ENCODE measurements at places on chromosomes 6 and 20.

DNA sequence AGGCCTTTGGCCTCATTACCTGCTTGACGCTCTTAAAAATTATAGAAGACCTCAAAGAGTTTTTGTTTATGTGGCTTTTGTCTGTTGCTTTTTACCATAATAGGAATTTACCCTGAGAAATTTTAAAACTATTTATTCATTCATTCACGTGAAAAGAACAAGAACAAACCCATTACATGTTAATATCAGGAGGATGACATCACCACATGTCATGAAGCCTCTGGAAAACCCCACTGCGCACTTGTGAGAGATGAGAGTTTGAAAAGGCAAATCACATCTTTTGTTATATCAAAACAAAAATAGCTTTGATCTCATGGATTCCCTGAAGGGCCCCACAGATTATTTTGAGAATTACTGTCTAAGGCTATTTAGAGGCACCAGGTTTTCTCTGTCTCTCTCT, 61.3 kb upstream of the EYA2 start:
- H3K4me1 ChIP-seq, result no peaks in the 10 kb centered on the region
- no peak overlapping the region for H3K27ac ChIP-seq
- H3K36me3 ChIP-seq, result no peaks in the 10 kb centered on the region

- H3K27ac ChIP-seq, result no peak overlapping the region
- H3K27me3 ChIP-seq, result no peaks in the 10 kb centered on the region
- H3K36me3 ChIP-seq, result no peaks in the 10 kb centered on the region
- H3K4me3 ChIP-seq, result no peak overlapping the region
Measured at GRCh38 chr6:109782491-109782999, 91.4 kb downstream of the FIG4 start.

- no peaks in the 10 kb centered on the region for H3K36me3 ChIP-seq
- H3K4me3 ChIP-seq, result no peak overlapping the region
- no peaks in the 10 kb centered on the region for H3K4me1 ChIP-seq
- H3K27ac ChIP-seq, result no peak overlapping the region
- H3K27me3 ChIP-seq, result no peaks in the 10 kb centered on the region
Measured at GRCh38 chr6:15715060-15715459, 52.2 kb upstream of the DTNBP1 start.

- no peak overlapping the region for H3K27ac ChIP-seq
- peak; percentile 4 for DNase-seq
- H3K4me3 ChIP-seq, result peak overlapping the region; percentile 53
- no peaks in the 10 kb centered on the region for H3K36me3 ChIP-seq
- H3K4me1 ChIP-seq, result no peaks in the 10 kb centered on the region
Measured at GRCh38 chr6:137043710-137044365, 927 bp downstream of the IL20RA start.

GRCh38 chr6:71375676-71376075, 87.1 kb downstream of the OGFRL1 start:
- H3K27me3 ChIP-seq, result no peaks in the 10 kb centered on the region
- peaks cover 14% of the 10 kb centered on the region for H3K36me3 ChIP-seq
- DNase-seq, result no peak

DNA sequence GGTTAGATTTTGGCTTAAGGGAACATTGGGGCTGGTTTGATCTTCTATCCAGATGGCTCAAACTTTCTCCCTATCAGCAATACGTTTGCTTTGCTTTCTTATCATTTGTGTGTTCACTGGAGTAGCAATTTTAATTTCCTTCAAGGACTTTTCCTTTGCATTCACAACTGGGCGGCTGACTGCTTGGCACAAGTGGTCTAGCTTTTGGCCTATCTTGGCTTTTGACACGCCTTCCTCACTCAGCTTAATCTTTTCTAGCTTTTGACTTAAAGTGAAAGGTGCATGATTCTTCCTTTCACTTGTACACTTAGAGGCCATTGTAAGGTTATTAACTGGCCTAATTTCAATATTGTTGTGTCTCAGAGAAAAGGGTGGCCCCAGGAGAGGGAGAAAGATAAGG, 254.9 kb downstream of the PLCB1 start:
- H3K4me1 ChIP-seq, result no peaks in the 10 kb centered on the region
- H3K36me3 ChIP-seq, result no peaks in the 10 kb centered on the region
- H3K4me3 ChIP-seq, result no peak overlapping the region
- H3K27ac ChIP-seq, result no peak overlapping the region
- H3K27me3 ChIP-seq, result no peaks in the 10 kb centered on the region
- no peak for DNase-seq

DNA sequence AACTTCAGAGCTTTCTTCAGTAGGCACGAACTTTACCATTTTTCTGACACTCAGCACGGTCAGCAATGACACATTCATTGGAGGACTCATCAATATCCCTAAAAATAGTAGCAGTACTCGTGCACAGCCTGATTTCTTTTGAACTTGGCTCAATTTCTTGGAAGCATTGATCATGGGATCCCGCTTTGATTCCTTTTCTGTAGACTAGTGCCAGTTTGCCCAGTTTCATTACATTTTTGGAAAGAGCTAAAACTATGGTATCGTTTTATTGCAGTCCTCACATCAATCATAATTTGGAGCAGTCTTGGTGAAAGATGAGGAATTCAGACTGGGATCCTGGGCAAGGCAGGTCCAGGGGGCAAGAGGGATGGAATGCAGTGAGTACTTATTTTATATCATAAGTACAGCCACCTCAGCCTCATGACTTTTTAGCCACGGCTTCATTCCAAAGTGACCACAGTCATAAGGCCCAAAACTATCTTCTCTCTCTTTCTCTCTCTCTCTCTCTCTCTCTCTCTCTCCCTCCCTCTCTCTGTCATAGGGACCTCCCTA, 170.9 kb upstream of the AKAP12 start:
- H3K27ac ChIP-seq, result peak overlapping the region; percentile 98
- H3K4me1 ChIP-seq, result peaks cover 50% of the 10 kb centered on the region
- H3K4me3 ChIP-seq, result no peak overlapping the region
- H3K36me3 ChIP-seq, result peaks cover 2% of the 10 kb centered on the region

- H3K4me1 ChIP-seq, result no peaks in the 10 kb centered on the region
- H3K4me3 ChIP-seq, result no peak overlapping the region
- H3K36me3 ChIP-seq, result no peaks in the 10 kb centered on the region
- no peak overlapping the region for H3K27ac ChIP-seq
- H3K27me3 ChIP-seq, result peaks cover 10% of the 10 kb centered on the region
Measured at GRCh38 chr6:166301611-166302529, 6.3 kb downstream of the PRR18 start.

GRCh38 chr6:70811788-70812187, 144.1 kb downstream of the SMAP1 start:
- DNase-seq, result no peak
- H3K27me3 ChIP-seq, result no peaks in the 10 kb centered on the region
- no peak overlapping the region for H3K4me3 ChIP-seq
- H3K27ac ChIP-seq, result no peak overlapping the region
- H3K4me1 ChIP-seq, result no peaks in the 10 kb centered on the region

DNA sequence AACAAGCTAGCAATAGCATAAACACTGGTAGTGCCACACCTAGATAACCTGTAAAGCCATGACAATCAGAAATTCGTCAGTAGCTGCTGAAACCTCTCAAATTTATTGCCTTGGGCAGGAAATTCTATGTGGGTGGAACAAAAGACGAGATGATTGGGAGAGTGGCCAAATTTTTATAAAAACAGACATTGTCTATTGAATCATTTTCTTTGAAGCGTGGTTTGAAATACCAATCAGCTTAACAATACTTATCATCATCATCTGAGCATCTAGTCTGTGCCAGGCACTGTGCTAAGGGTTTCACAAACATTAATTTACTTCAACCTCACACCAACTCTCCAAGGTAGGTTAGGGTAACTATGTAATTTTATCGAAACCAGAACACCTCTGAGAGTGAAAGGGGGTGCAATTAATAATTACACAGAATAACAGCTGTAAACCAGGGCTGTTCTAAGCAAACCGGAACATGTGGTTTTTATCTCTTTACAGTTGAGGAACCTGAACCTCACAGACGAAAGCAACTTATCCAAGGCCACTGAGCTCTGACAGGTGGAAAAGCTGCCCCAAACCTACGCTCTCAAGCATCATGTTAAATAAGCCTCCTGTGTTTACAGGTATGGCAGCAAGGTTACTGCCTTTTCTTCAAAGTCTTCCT, 43.4 kb downstream of the NHSL1 start:
- H3K27me3 ChIP-seq, result no peaks in the 10 kb centered on the region
- no peak overlapping the region for H3K4me3 ChIP-seq
- H3K27ac ChIP-seq, result no peak overlapping the region
- no peak for DNase-seq

DNA sequence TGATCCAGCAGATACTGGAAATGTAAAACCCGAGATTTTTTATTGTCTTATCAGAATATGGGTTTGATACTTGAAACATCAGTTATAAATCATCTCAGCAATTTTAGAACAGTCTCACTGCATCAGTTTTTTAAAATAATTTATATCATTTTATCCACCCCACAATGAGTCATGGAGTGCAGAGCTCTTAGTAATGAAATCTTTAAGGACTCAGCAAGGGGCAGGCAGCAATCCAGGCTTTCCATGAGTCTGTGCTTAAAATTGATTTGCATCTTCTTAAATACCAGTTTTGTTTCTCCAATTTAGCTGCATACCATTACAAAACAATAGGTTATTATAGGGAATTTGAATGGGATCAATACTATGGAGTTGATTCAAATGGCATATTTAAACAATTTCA, 832.3 kb downstream of the C6orf118 start:
- no peak for DNase-seq
- H3K4me3 ChIP-seq, result no peak overlapping the region
- no peaks in the 10 kb centered on the region for H3K27me3 ChIP-seq
- no peak overlapping the region for H3K27ac ChIP-seq

DNA sequence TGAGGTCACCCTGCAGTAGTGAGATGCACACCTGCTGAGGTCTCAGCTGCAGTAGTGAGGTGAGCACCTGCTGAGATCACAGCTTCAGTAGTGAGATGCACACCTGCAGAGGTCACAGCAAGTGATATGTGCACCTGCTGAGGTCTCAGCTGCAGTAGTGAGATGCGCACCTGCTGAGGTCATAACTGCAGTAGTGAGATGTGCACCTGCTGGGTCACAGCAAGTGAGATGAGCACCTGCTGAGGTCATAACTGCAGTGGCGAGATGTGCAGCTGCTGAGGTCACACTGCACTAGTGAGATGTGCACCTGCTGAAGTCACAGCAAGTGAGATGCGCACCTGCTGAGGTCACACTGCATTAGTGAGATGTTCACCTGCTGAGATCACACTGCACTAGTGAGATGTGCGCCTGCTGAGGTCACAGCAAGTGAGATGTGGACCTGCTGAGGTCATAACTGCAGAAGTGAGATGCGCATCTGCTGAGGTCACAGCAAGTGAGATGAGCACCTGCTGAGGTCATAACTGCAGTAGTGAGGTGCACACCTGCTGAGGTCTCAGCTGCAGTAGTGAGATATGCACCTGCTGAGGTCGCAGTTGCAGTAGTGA, 20.8 kb downstream of the ZDHHC14 start:
- H3K27me3 ChIP-seq, result no peaks in the 10 kb centered on the region
- no peak for DNase-seq

DNA sequence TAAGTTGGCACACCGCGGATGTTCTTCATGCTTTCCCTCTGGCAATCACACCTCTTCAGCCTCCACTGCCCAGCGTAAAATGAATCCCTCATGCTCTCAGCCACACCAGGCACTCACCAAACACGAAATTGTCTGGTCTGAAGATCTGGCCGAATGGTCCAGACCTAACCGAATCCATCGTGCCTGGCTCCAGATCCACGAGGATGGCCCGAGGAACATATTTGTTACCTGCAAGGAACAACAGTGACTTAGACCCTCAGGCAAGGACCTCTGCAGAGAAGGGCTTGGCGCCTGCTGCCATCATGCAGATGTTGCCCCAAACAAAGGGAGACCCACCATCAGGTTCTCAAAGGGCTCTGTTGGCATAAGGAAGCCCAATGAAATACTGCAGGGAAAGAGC, 1.4 kb downstream of the TUBB2B start:
- H3K27ac ChIP-seq, result no peak overlapping the region
- no peak for DNase-seq
- H3K4me1 ChIP-seq, result peaks cover 9% of the 10 kb centered on the region
- H3K4me3 ChIP-seq, result peak overlapping the region; percentile 71
- H3K27me3 ChIP-seq, result peaks cover 6% of the 10 kb centered on the region

DNA sequence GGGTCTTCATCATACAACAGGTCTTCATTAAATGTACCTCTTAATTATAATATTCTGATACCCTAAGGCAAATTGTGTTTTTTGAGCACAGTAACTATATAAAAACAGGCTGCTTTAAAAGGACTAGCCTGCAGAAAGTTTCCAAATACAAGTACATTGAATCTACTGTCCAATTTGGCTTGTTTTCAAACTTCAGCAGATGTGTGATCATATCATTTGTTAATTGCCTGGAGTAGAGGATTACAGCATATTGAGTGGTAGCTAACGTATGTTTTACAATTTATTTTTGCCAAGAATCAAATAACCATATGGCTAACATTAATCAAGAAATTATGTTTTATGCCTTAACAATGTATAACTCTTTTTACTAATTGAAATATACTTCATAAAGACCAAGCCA, 12.6 kb downstream of the TINAG start:
- no peak for DNase-seq
- no peaks in the 10 kb centered on the region for H3K4me1 ChIP-seq
- no peak overlapping the region for H3K27ac ChIP-seq
- H3K27me3 ChIP-seq, result no peaks in the 10 kb centered on the region
- no peaks in the 10 kb centered on the region for H3K36me3 ChIP-seq

DNA sequence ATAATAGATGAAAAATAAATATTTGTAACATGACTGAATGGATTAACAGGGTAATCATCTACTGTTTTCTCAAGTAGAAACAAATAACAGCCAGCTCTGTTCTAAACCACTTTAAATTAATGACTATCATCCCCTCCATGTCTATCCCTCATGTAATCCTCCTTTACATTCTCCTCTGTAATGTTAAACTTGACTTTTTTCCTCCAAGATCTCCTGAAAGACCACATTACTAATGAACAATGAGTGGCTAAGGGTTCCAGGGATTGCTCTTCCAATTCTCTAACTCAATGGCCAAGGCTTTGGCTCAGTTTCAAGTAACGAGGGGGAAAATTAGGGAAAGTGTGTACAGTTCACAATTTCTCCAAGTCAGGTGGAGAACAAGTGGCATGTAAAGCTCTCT, 37.6 kb upstream of the FBXL4 start:
- no peaks in the 10 kb centered on the region for H3K4me1 ChIP-seq
- peaks cover 2% of the 10 kb centered on the region for H3K27me3 ChIP-seq
- no peaks in the 10 kb centered on the region for H3K36me3 ChIP-seq
- no peak overlapping the region for H3K27ac ChIP-seq
- no peak for DNase-seq

DNA sequence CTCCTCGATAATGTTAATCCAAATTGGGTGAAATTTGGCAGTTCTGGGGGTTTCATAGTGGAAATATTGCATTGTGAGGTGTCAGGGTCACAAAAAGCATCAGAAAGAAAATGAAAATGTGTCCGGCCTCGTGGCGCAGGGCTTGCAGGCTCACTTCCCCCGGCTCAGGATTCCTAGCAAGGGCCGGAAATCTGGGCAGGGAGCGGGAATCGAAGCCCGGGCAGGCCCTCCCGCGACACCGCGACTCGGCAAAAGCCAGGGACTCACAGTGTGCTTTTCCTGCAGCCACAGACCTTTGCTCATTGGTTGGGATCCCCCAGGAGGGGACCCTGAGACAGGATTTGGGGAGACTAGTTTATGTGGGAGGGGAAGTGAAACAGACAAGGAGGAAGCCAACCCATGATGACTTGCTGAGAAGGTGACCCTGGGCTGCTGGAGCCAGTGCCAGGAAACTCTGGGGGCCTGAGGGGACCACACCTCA, 847 bp upstream of the CD93 start:
- H3K4me3 ChIP-seq, result no peak overlapping the region
- no peak overlapping the region for H3K27ac ChIP-seq
- no peaks in the 10 kb centered on the region for H3K27me3 ChIP-seq
- H3K36me3 ChIP-seq, result no peaks in the 10 kb centered on the region
- H3K4me1 ChIP-seq, result no peaks in the 10 kb centered on the region

GRCh38 chr20:3616250-3616649, 46.9 kb downstream of the GFRA4 start:
- H3K27me3 ChIP-seq, result no peaks in the 10 kb centered on the region
- no peaks in the 10 kb centered on the region for H3K36me3 ChIP-seq
- H3K27ac ChIP-seq, result no peak overlapping the region
- DNase-seq, result no peak
